Stimulated activated CD8-positive, alpha-beta memory T cell treated with anti-CD3 and anti-CD28 coated beads, Interleukin-4, amount 100 ng/mL, for 1 hour (primary cell): ENCODE measurements at places on chromosomes 7 and 10.
A peak's percentile ranks its signal among the peaks of the same experiment; 100 is the strongest.

DNA sequence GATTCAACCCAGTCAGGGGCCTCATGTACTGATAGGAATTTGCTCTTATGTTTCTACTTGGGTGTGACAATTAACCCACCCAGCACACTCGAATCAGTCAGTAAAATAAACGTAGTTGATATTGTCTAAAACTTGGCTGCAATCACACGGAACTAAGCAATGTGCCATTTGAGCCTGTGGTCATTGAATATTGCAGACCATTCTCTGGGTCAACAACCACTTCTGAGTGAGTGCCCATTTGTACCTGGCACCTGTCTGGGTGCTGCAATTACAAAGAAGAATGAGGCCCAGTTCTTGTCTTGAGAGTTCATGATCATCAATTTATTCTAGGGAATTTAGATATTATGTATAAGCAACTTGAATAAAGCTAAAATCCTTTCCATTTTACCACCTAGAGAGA lies 29.8 kb downstream of the NPY start:
- no peak for DNase-seq

DNA sequence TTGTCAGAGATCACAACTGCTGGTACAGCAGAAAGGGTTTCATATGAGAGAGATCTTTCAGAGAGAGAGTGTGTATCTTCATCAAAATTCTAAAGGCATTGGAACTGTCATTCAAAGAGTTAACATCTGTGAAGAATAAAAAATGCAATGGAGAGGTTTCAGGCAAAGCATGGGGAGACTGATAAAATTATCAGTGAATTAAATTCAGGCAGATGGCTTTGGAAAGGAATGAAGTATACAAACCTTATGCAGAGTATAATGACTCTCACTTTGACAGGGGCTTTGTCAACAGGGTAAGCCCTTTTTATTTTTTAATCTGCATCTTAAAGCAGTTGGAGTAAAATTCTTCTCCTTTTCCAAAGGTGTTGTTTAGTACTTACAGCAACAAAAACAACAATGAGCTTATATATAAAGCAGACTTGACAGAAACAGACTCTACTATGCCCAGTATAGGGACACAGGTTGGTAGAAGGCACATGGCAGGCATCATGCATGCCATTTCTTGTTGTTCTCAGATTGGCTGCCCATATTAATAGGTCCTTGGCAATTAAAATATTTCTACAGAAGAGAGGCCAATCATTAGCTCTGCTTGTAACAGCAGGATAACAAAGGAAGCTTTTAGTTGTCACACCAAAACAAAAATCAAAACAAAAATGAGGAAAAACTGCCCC lies 54.9 kb upstream of the NXPH1 start:
- no peak for DNase-seq

DNA sequence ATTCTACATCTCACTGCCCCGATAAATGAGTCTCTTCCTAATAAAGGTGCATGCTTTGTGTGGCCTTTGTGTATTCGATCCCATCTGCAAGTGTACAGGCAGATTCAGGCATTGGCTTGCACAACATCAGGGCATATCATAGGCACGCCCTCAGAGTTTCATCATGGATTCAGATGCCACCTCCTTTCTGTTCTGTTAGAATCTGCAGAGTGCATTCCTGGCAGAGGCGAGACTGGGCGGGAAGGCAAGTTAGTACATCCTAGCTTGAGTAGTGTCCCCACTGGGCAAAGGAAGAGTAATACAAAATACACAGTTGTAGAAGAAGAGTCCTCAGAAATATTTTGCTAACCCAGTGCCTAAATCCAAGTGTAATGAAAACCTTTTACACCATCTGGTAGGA lies 346.5 kb upstream of the GALNT17 start:
- DNase-seq = no peak

GRCh38 chr7:6272481-6273323 lies at the start of gene CYTH3:
Gene CYTH3 (minus strand): TSS chr7:6272624. CDS start chr7:6272507, 117 bp downstream.
- peak; percentile 59 for DNase-seq

DNA sequence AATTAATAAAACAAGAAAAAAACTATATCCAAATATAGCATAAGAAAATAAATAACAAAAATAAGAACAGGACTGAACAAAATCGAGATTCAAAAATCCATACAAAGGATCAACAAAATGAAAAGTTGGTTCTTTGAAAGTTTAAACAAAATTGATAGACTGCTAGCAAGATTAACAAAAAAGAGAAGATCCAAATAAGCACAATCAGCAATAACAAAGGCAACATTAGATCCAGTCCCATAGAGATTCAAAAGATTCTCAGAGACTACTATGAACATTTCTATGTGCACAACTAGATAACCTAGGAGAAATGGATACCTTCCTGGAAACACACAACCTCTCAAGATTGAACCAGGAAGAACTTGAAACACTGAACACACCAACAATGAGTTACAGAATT lies 534.6 kb downstream of the PCDH15 start:
- no peak for DNase-seq
